Cardiac septum (tissue), 1 donor: ENCODE measurements at places on chromosomes 2 and 18.

GRCh38 chr18:48475635-48476549 lies 62.9 kb upstream of the CTIF start:
- DNase-seq: no peak

DNA sequence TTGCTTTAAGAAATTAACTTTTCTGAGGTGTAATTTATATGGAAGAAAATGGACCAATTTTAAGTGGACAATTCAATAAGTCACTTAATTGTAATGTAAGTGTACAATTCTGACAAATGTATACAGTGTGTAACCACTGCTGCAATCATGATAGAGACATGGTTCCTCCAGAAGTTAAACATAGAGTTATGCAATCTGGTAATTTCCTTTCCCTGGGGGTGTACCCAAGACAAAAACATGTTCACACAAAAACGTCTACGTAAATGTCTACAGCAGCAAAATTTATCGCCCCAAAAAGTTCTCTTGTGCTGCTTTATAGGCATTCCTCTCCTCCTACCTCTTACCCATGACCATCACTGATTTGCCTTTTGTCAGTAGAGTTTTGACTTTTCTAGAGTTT lies 141.5 kb downstream of the AQP4 start:
- no peak for DNase-seq

GRCh38 chr2:162320864-162321517 lies 2.5 kb upstream of the IFIH1 start:
- no peak for DNase-seq

- DNase-seq: no peak
Measured at GRCh38 chr2:209473930-209474419, 50.1 kb downstream of the MAP2 start.

DNA sequence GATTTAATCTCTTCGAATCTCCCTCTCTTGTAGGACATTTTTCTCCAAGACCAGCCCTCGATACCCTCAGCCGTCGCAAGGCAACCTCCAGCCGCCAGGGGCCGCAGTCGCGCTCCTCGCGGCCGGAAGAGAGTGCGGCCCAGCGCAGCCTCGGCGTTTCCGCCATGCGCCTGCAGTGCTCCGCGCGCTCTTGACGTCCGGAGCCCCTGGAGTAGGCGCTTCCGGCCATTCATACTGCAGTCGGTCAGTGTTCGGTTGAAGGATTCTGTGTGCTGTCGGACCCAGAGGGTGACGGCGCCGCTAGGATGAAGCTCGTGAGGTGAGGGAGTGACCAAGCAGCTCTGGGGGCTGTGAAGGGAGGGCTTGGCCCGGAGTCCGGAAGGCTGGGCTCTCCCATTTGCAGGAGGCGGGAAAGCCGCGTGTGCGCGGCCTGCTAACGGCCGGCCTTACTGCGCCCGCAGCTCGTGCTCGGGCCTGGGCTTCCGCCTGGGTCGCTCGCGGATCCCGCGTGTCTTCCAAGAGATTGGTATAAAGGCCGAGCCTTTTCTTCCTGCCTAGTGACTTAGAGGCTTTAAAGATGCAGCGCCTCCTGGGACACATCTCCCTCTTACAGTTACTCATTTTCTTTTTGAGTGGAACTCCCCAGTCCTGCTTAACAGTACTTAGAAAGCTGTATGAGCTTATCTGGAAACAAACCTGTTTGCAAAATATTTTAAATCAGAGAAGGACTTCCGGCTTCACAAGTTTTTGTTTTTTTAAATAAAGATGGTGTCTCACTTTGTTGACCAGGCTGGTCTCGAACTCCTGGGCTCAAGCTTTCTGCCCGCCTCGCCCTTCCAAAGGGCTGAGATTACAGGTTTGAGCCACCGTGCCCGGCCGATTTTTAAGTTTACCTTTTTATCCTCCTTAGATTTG lies at the start of gene SNRPD1:
TSS of gene SNRPD1 (plus strand) at position 190 of the 915 bp plus-strand sequence. CDS start at position 306, 116 bp downstream.
- DNase-seq: peak; percentile 95

DNA sequence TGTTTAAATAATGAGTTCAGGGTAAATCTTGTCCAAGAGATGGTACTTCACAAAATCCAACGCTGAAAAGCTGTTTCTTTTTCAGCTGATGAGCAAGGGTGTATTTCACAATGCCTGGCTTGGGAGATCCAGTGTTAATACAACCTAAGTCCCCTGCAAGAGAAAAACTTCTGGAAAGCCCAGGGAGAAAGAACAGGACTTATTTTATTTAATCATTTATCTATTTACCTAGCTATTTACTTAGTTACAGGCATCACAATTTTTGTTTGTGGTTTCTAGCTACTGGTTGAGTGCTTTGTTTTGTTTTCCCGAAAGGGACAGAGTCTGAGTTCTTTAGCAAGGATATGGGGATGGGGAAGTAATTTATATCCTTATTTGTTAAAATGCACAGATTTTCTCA lies 598.2 kb upstream of the SYT4 start:
- no peak for DNase-seq

GRCh38 chr2:180630756-180631155 lies 349.6 kb upstream of the UBE2E3 start:
- DNase-seq: no peak

- no peak for DNase-seq
Measured at GRCh38 chr2:174112073-174112472, 136.3 kb downstream of the OLA1 start.

GRCh38 chr18:35220424-35220823 lies 20.4 kb upstream of the ZNF397 start:
- DNase-seq: no peak

- peak; percentile 19 for DNase-seq
Measured at GRCh38 chr2:218861645-218862318, 2.2 kb downstream of the WNT6 start.

- no peak for DNase-seq
Measured at GRCh38 chr2:107553539-107553938, 273.2 kb upstream of the RGPD4 start.

GRCh38 chr2:177093371-177093770 lies 119.2 kb upstream of the HNRNPA3 start:
- DNase-seq: no peak

- DNase-seq: no peak
Measured at GRCh38 chr2:77009307-77009706, 512.9 kb downstream of the LRRTM4 start.

GRCh38 chr2:180699657-180700361 lies 280.6 kb upstream of the UBE2E3 start:
- DNase-seq: no peak

- no peak for DNase-seq
Measured at GRCh38 chr18:59218018-59218417, 1.9 kb upstream of the GRP start.

DNA sequence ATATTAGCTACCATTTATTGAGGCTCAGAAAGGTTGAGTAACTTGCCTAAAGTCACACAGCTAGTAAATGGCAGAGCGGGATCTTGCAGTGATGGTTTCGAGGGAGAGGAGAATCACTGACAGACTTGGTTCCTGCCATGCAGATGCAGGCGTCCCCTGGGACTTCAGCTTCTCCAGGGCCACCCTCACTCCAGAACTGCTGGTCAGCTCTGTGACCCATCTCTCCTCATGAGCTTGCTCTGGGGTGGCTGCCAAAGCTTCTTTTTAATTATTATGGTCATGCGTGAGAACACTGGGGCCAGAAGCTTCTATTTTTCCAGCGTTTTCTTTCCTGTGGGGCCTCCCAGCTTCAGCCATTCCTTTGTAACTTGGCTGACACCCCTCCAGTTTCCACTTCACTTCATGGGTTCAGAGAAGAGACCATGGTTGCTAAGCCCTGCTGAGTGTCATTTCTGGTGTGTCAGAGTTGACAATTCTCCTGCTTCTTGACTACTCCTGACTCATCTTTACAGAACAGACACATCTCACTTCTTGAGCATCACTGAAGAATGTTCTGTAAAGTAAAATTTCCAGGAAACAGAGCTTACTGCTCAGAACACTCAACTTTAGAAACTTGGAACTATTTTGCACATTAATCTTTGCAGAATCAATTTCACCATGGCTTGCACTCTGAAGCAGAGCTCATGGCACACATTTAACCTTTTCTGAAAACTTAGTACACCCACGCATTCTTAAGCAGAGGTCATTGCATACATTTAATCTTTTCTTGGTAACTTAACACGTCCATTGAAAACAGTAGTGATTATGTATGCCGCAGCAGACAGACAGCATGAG lies 70.4 kb downstream of the IL1R2 start:
- no peak for DNase-seq

GRCh38 chr2:758073-758820 lies 81.0 kb upstream of the TMEM18 start:
- DNase-seq: no peak

DNA sequence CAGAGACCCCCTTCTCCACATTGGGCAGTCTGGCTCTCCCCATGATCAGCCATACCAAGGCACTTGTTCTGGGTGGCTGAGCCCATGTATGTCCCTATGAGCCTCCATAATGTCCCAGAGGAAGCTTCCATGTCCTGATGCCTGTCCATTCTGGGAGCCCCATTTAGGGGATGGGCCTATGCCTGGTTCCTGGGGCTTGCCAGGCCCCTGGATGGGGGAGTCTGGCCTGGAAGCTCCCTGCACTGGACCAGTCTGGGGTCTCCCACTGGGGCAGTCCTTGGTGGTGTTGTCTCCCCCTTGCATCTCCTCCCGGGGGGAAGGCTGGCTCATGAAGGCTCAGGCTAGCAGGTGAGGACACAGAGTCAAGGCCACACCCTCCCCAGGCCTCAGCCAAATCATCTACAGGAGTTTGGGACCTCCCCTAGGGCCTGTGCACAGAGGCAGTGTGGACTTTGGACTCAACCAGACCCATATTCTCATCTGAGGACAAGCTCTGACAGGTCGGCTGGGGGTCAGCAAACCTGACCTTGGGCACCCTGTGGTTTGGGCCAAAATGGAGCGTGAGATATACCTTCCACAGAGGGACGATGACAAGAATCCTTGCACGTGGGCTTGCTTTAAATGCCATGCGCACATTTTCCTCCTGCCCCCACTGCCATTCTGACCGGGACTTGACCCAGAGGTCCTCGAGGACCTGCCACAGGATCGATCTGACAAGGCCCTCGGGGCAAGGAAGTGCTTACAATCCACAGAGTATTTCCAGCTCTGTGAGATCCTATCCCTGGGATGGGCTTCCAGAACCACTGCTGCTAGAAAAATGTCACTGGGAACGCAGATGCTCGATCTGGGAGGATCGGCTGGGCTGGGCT lies 38.8 kb downstream of the INHBB start:
- DNase-seq: no peak

DNA sequence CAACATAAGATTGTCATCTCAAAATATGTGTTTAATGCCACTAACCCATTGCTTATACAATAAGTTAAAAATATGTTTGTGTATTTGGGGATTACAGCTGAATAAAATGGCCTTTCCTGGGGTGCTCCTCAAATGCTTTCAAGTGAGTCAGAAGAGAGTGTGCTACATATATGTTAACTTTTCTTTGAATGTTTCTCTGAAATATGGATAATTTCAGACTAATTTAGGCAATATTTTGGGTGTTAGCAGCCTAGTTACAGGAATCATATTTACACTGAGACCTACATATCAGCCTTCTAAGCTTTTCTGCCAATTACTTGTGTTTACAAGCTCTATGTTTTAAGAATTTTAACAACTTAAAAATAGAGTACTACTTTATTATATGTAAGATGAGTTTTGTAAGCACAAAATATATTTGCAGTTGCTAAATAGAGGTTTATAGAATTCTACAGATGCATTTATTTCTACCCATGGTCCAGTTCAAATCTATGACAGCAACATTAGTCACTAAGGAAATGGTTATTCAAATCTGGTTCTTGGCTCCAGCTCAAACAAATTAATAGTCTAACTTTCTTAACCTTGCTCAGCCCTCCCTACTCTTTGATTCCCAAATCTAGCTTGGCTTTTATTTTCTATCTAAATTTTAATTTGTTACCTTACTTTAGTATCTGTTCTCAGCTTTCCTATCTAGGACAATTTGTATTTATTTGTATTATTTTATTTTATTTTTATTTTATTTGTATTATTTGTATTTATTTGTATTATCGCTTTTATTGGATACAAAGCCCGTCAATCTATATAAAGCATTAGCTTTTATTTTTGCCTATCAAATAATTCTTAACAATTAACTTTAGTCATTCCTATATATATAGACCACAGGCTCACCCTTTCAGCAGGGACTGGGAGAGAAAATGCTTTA lies 48.9 kb downstream of the FSIP2 start:
- DNase-seq: no peak

DNA sequence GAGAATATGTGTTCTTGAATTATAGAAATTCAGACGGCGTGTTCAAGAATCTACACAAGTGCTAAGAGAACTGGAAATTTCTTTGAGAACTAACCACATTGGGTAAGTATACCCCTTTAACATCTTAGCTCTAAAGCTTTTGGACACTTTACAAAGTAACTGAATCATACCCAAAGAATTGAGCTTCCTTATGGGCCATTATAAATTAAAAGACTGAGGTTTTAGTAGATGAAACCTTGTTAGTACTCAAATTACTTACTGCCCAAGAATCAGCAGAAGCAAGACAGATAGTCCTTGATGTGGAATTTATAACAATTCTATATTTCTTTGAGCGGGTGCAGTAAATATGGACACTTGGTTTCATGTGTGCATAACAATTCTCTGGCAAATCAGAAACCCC lies 168.3 kb downstream of the PRPF40A start:
- no peak for DNase-seq

DNA sequence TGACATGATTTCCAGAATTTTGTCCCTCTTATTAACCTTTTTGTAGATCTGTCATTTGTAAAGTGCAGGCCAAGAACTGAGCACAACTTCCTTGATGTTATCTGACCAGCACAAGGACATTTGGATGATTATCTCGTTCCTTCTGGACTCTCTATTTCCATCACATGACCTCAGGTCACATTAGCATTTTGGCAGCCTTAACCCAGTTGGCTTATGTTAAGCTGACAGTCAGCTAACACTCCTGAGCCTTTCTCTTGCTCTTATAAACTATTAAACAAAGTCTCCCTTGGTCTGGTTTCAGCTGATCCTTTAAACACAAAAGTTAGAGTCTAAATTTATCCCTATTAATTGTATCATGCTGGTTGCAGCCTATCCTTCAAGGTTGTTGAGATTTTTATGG lies 167.2 kb upstream of the RBBP8 start:
- DNase-seq: no peak

GRCh38 chr2:128389388-128390086 lies 70.9 kb upstream of the HS6ST1 start:
- DNase-seq: peak; percentile 49

GRCh38 chr2:229524799-229525198 lies 189.6 kb downstream of the DNER start:
- no peak for DNase-seq

- no peak for DNase-seq
Measured at GRCh38 chr2:118817469-118817868, 30.0 kb downstream of the EN1 start.

DNA sequence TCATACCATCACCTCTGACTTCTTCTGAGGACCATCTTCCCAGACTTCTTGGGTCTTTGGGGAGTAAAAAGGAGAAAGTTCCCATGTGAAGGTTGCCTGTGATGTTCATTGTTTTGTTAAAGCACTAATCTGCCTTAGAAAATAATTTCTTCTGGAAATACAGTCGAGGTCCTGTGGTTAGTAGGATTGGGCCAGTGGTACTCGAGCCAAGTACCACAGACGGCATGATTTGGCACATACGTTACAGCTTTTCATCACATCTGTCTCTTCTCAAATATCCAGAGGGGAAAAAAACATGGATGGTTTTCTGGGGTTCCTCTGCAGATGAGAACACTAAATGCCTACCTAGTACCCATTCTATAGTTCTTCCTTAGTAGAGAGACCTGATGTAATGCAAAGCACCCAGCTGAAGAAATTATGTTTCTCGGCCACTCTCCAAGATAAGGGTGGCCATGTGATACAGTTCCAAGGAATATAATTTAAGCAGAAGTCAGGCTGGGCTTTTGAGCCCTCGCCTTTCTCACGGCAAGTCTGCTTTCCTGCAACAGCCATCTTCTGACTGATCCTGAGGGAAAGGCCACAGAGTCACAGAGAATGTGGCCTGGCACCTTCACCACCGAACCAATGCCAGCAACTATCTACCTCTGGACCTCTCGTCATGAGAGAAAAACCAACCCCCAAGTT lies 161.0 kb downstream of the RNF152 start:
- no peak for DNase-seq
